ENCODE measurements at places on chromosomes 13 and 19. TPM values are rescaled to one million over a fixed set of nuclear protein-coding genes. Genes with fewer than 3 reads are reported as not detected.

DNA sequence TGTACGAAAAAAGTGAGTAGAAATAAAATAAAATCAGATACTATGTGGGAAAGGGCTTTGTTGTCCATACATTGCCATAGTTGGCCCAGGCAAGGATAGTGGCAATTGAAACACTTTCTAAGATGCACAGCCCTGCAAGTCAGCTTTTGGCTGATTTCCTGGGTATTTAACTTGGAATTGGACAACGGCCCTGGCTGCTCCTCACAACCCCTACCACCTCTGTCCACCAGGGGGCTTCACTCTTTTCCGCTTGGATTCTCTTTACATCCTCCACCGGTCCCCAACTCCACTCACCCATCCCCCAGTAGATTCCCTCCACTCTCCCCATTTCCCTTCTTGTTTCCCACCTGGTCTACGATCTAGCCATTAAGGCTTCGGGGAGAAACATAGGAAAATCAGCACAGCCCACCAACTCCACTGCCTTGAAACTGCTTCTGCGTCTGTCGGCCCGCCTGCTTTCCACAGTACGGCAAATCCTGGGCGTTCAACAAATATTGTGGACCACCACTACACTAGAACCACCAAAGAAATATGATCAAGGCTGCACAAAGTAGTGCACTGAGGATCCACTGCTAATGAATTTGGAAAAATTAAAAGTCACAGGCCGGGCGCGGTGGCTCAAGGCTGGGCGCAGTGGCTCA, 48.6 kb upstream of the GTF3A start:
- DNase-seq = peak; percentile 61
- H3K4me1 ChIP-seq = peaks cover 8% of the 10 kb centered on the region
- H3K27me3 ChIP-seq = peaks cover 8% of the 10 kb centered on the region

The KDM4B gene
- total RNA-seq = 40.3 TPM

- H3K36me3 ChIP-seq = peaks cover 26% of the 10 kb centered on the region
- no peak overlapping the region for H3K4me3 ChIP-seq
- peak overlapping the region; percentile 58 for H3K27ac ChIP-seq
- H3K27me3 ChIP-seq = no peaks in the 10 kb centered on the region
- H3K4me1 ChIP-seq = peaks cover 70% of the 10 kb centered on the region
- no peak for DNase-seq
These were observed 50.5 kb downstream of the DNM2 start for GRCh38 chr19:10768369-10768768.

The TMPRSS9 gene
- total RNA-seq = not detected

The HSPB6 gene
- 29.4 TPM for total RNA-seq

- no peak overlapping the region for H3K4me3 ChIP-seq
- H3K27ac ChIP-seq = no peak overlapping the region
- no peak for DNase-seq
- no peaks in the 10 kb centered on the region for H3K27me3 ChIP-seq
These were observed 1.6 kb upstream of the MRI1 start for GRCh38 chr19:13762635-13763235.

DNA sequence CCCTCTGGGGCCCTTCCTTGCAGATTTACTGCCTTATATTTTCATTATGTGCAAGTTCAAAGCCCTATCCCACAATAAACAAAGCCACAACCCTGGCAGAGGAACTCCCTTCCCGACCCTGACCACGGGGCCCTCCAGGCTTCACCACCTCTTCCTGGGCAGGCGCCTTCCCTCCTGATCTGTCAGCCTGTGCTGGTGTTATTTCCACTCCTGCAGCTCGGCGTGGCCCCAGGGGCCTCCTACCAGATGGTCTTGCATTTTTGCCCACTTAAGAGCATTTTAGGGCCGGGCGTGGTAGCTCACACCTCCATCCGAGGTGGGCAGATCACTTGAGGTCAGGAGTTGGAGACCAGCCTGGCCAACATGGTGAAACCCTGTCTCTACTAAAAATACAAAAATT, 22.8 kb downstream of the SLC15A1 start:
- DNase-seq = no peak
- H3K4me1 ChIP-seq = no peaks in the 10 kb centered on the region
- H3K4me3 ChIP-seq = no peak overlapping the region
- no peak overlapping the region for H3K27ac ChIP-seq
- no peaks in the 10 kb centered on the region for H3K27me3 ChIP-seq

The PPFIA3 gene
- total RNA-seq = 4.3 TPM

DNA sequence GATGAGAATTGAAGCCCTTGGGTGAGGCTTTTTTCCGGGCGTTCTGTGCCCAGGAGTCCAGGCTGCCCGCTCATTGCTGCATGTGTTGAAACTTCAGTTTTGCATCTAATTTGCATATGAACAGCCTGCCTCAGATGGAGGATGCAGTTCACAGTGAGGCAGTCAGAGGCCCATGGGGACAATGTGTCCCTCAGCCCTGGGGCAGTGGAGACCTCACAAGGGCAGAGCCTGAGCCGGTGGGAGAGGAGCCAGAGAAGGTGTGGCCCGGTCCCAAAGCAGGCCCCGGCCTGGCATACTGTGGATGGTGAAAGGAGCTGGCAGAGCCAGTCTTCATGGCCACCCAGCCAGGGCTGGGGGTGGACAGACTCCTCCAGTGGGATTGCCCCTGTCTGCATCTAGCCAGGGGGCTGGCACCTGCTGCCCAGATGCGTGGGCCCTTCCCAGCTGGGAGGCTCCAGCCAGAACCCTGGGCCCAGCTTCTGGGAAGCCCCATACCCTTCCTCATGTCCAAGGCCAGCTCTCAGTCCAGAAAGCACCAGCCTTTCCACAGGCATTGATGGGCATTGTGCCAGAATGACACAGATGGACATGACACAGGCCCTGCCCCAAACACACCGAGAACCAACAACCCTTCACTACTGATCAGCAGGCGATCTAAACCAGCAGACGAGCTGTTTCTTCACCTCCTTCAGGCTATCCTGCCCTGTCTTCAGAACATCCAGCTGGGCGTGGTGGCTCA, 32.9 kb upstream of the KCTD15 start:
- no peak overlapping the region for H3K27ac ChIP-seq
- peaks cover 10% of the 10 kb centered on the region for H3K27me3 ChIP-seq
- peaks cover under 1% of the 10 kb centered on the region for H3K4me1 ChIP-seq
- no peak overlapping the region for H3K4me3 ChIP-seq

DNA sequence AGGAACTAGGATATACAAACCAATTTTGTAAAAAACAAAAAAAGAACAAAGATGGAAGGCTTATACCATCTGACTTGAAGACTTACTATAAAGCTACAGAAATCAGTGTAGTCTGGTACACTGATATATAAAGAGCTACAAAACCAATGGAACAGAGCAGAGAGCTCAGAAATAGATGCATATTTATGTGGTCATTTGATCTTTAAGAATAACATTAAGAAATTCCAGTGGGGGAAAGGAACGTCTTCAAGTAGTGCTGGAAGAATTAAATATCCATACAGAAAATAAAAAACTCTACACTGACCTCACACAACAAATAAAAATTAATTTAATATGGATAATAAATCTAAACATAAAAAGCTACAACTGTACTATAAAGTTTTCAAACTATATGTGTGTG, 317.0 kb downstream of the ENOX1 start:
- H3K36me3 ChIP-seq = no peaks in the 10 kb centered on the region
- no peak for DNase-seq
- H3K4me1 ChIP-seq = no peaks in the 10 kb centered on the region
- H3K4me3 ChIP-seq = no peak overlapping the region
- H3K27ac ChIP-seq = no peak overlapping the region

DNA sequence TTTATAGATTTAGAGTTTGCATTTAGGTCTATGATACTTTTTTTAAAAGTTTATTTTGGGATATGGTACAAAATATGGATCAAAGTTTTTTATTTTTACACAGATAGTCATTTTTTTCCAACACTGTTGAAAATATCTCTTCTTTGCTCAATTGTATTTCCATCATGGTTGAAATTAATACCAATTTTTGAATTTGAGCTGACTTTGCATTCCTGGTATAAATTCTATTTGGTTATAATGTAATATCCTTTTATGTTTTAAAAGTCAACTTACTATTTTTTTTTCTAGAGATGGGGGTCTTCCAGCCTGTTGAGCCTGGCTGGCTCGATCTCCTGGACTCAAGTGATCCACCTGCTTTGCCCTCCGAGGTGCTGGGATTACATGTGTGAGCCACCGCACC, 620.1 kb downstream of the OLFM4 start:
- H3K27ac ChIP-seq = no peak overlapping the region
- H3K36me3 ChIP-seq = no peaks in the 10 kb centered on the region
- no peak for DNase-seq
- no peaks in the 10 kb centered on the region for H3K4me1 ChIP-seq

GRCh38 chr13:23140492-23140891, 40.3 kb upstream of the SGCG start:
- no peaks in the 10 kb centered on the region for H3K4me1 ChIP-seq
- no peak overlapping the region for H3K27ac ChIP-seq
- no peaks in the 10 kb centered on the region for H3K27me3 ChIP-seq

The CEACAM18 gene
- total RNA-seq = not detected

- no peak overlapping the region for H3K4me3 ChIP-seq
- no peaks in the 10 kb centered on the region for H3K36me3 ChIP-seq
- H3K4me1 ChIP-seq = no peaks in the 10 kb centered on the region
- H3K27me3 ChIP-seq = no peaks in the 10 kb centered on the region
- no peak overlapping the region for H3K27ac ChIP-seq
These were observed 479.2 kb downstream of the LIG4 start for GRCh38 chr13:107736170-107736569.

DNA sequence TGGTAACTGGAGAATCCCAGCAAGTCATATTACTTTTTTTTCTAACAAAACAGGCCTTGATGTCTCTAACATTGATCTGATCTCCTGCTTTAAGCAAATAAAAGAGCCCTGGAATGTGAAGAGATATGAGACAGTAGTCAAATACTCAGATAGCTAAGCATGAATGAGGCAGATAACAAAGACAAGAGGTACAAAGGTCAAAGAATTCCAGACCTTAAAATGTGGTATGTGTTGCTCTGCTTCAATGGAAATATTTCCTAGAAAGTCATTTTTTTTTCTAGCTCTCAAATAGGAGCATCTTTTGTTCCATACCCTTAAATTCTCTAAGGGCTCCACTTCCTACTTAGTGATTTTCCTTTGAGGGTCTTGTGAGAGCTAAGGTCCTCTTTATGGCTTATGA, 54.6 kb downstream of the ZNF254 start:
- no peak for DNase-seq
- no peaks in the 10 kb centered on the region for H3K36me3 ChIP-seq
- no peaks in the 10 kb centered on the region for H3K4me1 ChIP-seq
- H3K27ac ChIP-seq = no peak overlapping the region
- H3K27me3 ChIP-seq = no peaks in the 10 kb centered on the region
- H3K4me3 ChIP-seq = no peak overlapping the region

The THAP8 gene
- total RNA-seq = 5.5 TPM

The BEST2 gene
- total RNA-seq = not detected

GRCh38 chr13:41780715-41781706, 179.9 kb downstream of the VWA8 start:
- H3K4me1 ChIP-seq = peaks cover 8% of the 10 kb centered on the region
- H3K27me3 ChIP-seq = no peaks in the 10 kb centered on the region
- no peaks in the 10 kb centered on the region for H3K36me3 ChIP-seq
- DNase-seq = no peak
- no peak overlapping the region for H3K4me3 ChIP-seq
- H3K27ac ChIP-seq = peak overlapping the region; percentile 13

DNA sequence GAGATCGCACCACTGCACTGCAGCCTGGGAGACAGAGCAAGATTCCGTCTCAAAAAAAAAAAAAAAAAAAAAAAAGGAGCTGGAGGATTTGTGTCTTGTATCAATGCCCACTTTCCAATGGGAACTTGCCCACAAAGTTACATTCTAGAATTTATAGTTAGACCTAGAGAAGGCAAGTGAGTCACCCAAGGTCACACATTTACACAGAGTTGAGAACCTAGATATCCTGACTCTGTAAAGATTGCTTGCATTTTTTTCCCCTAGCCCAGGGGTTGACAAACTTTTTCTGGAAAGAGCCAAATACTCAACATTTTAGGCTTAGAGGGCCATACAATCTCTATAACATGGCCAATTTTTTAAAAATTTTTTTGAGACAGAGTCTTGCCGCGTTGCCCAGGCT, 7.7 kb upstream of the BRD4 start:
- no peak for DNase-seq
- H3K27me3 ChIP-seq = no peaks in the 10 kb centered on the region
- H3K4me3 ChIP-seq = no peak overlapping the region
- H3K36me3 ChIP-seq = peaks cover 9% of the 10 kb centered on the region
- H3K4me1 ChIP-seq = no peaks in the 10 kb centered on the region
- no peak overlapping the region for H3K27ac ChIP-seq

GRCh38 chr13:76222511-76222910, 586.4 kb downstream of the LMO7 start:
- no peak overlapping the region for H3K27ac ChIP-seq
- no peaks in the 10 kb centered on the region for H3K36me3 ChIP-seq
- no peak for DNase-seq
- no peak overlapping the region for H3K4me3 ChIP-seq
- H3K4me1 ChIP-seq = no peaks in the 10 kb centered on the region

The AMER2 gene
- not detected for total RNA-seq

DNA sequence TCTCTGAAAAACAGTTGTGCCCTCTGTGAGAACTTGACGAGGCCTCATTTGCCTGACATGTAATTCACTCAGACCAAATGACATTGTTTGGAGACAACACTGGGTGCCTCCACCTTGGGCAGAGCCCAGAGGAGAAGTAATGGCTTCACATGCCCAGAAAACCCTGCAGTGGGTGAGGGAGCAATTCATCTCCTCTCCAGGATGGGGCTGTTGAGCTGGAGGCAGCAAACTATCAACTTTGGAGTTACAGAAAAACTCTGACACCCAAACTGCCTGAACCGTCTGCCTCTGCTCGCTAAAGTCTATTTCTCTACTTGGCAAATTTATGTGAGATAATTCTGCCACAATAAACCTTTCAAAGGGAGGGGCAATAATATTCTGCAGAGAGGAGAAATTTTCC, 146.9 kb downstream of the DCLK1 start:
- H3K4me3 ChIP-seq = no peak overlapping the region
- no peaks in the 10 kb centered on the region for H3K4me1 ChIP-seq
- H3K27me3 ChIP-seq = no peaks in the 10 kb centered on the region
- no peak overlapping the region for H3K27ac ChIP-seq

- no peaks in the 10 kb centered on the region for H3K4me1 ChIP-seq
- no peak overlapping the region for H3K4me3 ChIP-seq
- peaks cover 14% of the 10 kb centered on the region for H3K27me3 ChIP-seq
- H3K36me3 ChIP-seq = no peaks in the 10 kb centered on the region
- DNase-seq = no peak
These were observed 5.2 kb downstream of the LAIR2 start for GRCh38 chr19:54507824-54508223.

- H3K27ac ChIP-seq = peak overlapping the region; percentile 85
- H3K27me3 ChIP-seq = no peaks in the 10 kb centered on the region
- no peaks in the 10 kb centered on the region for H3K36me3 ChIP-seq
- peak overlapping the region; percentile 65 for H3K4me3 ChIP-seq
- peak; percentile 56 for DNase-seq
- peaks cover 21% of the 10 kb centered on the region for H3K4me1 ChIP-seq
These were observed 13.3 kb downstream of the SLC27A5 start for GRCh38 chr19:58498316-58499020.

GRCh38 chr19:48239120-48239519, 16.6 kb downstream of the CARD8 start:
- no peak for DNase-seq
- H3K36me3 ChIP-seq = peaks cover 76% of the 10 kb centered on the region
- H3K27me3 ChIP-seq = no peaks in the 10 kb centered on the region
- no peak overlapping the region for H3K27ac ChIP-seq
- peaks cover under 1% of the 10 kb centered on the region for H3K4me1 ChIP-seq

- H3K27ac ChIP-seq = peak overlapping the region; percentile 51
- H3K4me3 ChIP-seq = no peak overlapping the region
- H3K27me3 ChIP-seq = no peaks in the 10 kb centered on the region
- peaks cover 27% of the 10 kb centered on the region for H3K36me3 ChIP-seq
- DNase-seq = no peak
- peaks cover 39% of the 10 kb centered on the region for H3K4me1 ChIP-seq
These were observed 54.0 kb upstream of the C13orf46 start for GRCh38 chr13:114027826-114028225.

The EBI3 gene
- 1.7 TPM for total RNA-seq

The PSG11 gene
- not detected for total RNA-seq
